ENCODE measurements at places on chromosomes 6 and 20.

GRCh38 chr6:65199683-65200082 lies 507.3 kb downstream of the EYS start:
- no peak for DNase-seq

- no peak for DNase-seq
Observed at GRCh38 chr6:29567991-29568390, 8.5 kb upstream of the UBD start.

- DNase-seq: no peak
Observed at GRCh38 chr6:157755032-157755745, 67.9 kb upstream of the SNX9 start.

- no peak for DNase-seq
Observed at GRCh38 chr6:33072508-33073100, 845 bp downstream of the HLA-DPA1 start.

GRCh38 chr20:61185181-61185580 lies 66.9 kb upstream of the CDH4 start:
- no peak for DNase-seq

GRCh38 chr20:20782231-20782630 lies 69.8 kb upstream of the RALGAPA2 start:
- DNase-seq: no peak

DNA sequence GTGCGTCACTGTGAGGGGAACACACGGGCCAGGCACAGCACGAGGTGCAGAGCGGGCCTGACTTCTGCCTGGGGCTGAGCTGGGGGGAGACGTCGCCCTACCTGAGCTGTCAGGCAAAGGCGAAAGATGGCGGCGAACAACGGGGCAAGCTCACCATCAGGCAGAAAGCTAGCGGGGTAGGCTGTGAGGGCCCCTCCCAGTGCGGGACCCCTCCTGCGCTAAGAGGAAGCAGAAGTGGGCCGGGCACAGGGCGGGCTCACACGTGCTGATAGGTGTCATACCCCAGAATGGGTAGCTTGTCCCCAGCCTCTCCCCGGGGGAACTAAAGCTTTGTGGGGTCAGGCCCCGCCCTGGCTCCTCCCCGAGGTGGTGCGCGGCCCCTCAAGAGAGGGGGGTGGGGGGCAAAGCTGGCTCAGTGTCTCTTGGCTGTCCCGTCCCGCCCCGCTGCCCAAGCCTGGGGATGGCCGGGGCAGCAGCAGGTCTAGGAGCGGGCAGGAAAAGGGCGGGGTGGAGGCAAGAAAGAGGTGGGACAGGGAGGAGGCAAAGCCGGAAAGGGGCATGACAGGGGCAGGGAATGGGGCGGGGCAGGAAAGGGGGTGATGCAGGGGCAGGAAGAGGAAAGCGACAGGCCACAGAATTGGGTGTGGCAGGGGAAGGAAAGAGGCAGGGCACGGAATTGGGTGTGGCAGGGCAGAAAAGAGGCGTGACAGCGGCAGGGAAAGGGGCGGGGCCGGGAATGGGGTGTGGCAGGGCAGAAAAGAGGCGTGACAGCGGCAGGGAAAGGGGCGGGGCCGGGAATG lies 14.7 kb downstream of the UCKL1 start:
- peak; percentile 61 for DNase-seq

- DNase-seq: no peak
Observed at GRCh38 chr6:134389129-134389528, 71.2 kb upstream of the SGK1 start.

DNA sequence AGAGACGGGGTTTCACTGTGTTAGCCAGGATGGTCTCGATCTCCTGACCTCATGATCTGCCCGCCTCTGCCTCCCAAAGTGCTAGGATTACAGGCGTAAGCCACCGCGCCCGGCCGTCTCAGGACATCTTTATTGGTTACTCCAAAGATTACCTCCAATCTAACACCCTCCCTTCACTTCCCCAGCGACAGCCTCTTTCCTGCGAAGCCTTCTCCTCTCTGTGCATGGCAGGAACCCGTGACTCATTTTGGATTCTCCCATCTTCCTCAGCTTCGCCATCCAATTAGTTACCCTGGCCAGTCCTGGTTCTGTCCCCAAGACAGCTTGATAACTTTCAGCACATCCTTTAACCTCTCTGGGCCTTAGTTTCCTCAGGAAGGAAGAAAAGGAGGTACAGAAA lies 51.3 kb upstream of the TOX2 start:
- no peak for DNase-seq

DNA sequence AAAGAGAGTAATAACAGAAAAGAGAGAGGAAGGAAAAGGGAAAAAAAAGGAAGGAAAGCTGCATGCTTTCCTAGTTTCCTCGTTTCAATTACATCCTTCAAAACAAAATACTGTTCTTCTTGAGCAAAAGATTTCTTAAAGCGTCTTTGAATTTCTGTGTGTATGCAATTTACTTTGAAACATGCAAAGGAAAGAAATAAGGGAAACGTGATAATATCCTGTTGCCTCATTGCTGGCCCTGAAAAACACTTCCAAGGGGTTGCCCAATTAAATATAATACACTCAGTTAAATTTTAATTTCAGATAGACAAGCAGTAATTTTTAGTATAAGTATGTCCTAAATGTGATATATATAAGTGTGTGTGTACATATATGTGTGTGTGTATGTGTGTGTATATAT lies 51.2 kb upstream of the TPD52L1 start:
- no peak for DNase-seq

- DNase-seq: no peak
Observed at GRCh38 chr6:4405621-4406212, 270.3 kb upstream of the ECI2 start.

DNA sequence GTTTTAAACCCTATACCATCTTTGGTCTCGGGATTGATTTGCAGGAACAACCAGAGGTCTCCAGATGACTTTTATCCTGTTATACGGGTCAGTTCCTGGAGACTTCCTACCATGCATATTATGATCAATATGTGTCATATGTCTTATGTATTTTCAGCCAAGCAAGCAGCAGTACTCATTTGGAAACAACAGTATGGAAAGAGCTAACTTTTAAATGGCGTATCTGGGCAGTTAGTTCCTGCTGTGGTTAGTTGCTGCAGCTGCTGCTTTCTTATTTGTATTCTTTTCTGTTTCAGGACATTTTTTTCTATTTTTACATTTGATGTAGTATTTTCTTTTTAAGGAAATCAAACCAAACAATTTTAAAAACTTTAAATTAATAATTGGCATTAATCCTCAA lies 207.5 kb downstream of the MANEA start:
- no peak for DNase-seq

GRCh38 chr6:35415065-35415891 lies 36.9 kb upstream of the FANCE start:
- peak; percentile 65 for DNase-seq

GRCh38 chr6:77502981-77503380 lies 39.7 kb upstream of the HTR1B start:
- no peak for DNase-seq

- DNase-seq: no peak
Observed at GRCh38 chr6:15023448-15023847, 222.4 kb upstream of the JARID2 start.

- no peak for DNase-seq
Observed at GRCh38 chr6:89260832-89261231, 43.7 kb upstream of the GABRR1 start.

- DNase-seq: no peak
Observed at GRCh38 chr6:5506149-5506548, 244.8 kb downstream of the FARS2 start.

All from left ventricle myocardium inferior (tissue), 1 donor.